ENCODE measurements at places on chromosomes 3 and 15.

DNA sequence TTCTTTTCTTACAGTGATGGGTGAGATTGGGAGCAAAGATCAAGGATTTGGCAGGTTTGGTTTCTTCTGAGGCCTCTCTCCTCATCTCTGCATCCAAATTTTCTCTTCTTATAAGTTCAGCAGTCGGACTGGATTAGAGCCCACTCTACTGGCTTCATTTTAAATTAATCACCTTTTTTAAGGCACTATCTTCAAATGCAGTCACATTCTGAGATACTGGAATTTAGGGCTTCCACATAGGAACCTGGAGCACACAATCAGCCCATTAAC lies 56.5 kb upstream of the PLSCR4 start:
- no peak for DNase-seq

GRCh38 chr15:40088929-40089755 lies 19.5 kb downstream of the BMF start:
- DNase-seq: no peak

DNA sequence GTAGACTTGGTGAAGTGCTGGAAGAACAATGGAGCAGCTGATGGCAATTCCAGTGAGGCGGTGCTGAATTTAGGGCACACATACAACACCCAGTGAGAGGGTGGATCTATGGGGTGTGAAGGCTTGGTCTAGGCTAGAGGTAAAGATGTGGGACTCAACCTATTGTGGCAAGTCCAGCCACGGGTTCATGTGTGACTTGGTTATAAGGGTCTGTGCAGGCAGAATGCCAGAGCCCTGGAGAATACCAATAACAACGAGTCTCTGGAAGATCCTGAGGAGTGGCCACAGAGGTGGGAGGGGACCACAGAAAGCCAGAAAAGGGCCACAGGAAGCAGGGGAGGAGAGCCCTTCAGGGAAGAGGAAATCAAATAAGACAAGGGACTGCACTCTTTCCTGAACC lies 55.0 kb downstream of the VGLL4 start:
- DNase-seq: no peak

GRCh38 chr3:47017504-47018268 lies 38.2 kb downstream of the NBEAL2 start:
- no peak for DNase-seq

GRCh38 chr3:88239870-88240269 lies 90.1 kb downstream of the C3orf38 start:
- DNase-seq: no peak

DNA sequence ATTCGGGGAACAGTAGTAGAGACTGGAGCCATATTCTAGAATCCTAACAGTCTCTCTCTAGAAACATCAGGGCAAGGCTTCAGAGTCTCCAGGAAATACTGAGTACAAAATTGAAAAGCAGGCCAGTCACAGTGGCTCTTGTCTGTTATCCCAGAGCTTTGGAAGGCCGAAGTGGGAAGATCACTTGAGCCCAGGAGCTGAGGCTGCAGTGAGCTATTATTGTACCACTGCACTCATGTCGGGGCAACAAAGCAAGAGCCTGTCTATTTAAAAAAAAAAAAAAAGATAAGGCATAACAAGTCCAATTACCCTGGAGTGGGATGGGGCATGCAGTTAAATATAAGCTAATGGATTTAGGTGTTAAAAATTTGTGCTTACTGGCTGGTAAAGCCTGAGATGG lies 79.0 kb downstream of the SEMA6D start:
- no peak for DNase-seq

DNA sequence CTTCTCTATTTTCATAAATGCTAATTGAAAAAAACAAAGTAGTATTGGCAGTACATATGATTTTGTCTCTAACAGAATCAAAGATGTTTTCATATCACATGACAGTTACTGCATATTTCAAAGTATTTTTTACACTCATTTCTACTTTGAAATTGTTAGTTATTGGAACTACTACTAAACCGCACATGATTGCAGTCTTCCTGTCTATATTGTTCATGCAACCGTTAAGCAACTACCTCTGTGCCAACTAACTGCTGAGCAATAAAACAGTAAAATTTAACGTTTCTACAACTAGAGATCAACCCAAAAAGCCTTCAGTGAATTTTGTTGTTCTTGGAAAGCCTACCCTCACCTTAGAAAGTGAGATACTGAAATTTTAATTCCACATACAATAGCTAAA lies 64.2 kb downstream of the DMXL2 start:
- DNase-seq: no peak

DNA sequence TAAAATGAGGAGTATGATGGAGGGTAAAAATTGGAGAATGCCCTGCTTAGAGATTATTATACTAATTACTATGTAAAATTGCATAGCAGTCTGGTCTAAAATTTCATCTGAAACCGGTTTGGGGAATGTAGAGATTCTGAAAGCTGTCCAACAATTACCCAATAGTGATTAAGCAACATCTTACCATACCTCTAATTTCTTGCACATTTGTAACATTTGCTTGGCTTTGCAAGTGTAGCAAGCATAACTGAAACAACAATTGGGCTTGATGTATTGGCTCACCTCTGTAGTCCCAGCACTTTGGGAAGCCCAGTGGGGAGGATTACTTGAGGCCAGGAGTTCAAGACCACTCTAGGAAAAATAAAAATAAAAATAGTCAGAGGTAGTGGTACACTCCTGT lies 17.4 kb downstream of the AADACL2 start:
- DNase-seq: no peak

- no peak for DNase-seq
Observed at GRCh38 chr15:101012326-101013200, 93.4 kb downstream of the LRRK1 start.

GRCh38 chr3:61812517-61812916 lies 251.1 kb downstream of the PTPRG start:
- DNase-seq: no peak

DNA sequence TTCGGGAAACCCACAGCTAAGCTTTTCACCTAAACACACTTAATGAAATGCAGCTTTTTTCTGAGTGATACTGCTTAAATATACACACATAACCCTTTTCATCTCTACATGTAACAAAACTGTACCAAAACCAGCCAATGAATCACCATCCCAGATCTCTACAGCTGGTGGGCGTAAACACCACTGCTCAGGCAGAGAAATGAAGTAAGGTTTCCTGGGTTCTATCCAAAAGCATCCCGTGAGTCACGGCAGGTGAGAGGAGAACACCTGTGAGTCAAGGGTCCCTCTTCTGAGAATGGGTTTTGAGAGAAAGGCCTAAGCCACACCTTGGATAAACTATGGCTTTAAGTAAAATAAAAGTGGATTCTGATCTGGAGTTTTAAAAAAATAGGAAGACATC lies 2.6 kb downstream of the CLDN1 start:
- DNase-seq: no peak

Measured in stimulated activated CD4-positive, alpha-beta T cell treated with anti-CD3 and anti-CD28 coated beads, Interleukin-1b, Interleukin-23, amount 100 ng/mL, for 1 hour (primary cell).